Pulmonary artery endothelial cell (primary cell): ENCODE measurements at places on chromosomes 1 and 21. TPM values are rescaled to one million over a fixed set of nuclear protein-coding genes. Genes with fewer than 3 reads are reported as not detected.

RHBG gene
- total RNA-seq: not detected in 2 replicates

OR2T33 gene
- not detected in 2 replicates for total RNA-seq

TAF5L gene
- total RNA-seq: 26.4 and 26.5 TPM in 2 replicates

PEX11B gene
- total RNA-seq: 30.9 and 31.9 TPM in 2 replicates

SLC35A3 gene
- total RNA-seq: 20.8 and 31.0 TPM in 2 replicates

ZMYND12 gene
- 0.28 and 0.40 TPM in 2 replicates for total RNA-seq

GRCh38 chr21:44424608-44425306, 30.6 kb upstream of the LRRC3 start:
- no peak for DNase-seq

DNA sequence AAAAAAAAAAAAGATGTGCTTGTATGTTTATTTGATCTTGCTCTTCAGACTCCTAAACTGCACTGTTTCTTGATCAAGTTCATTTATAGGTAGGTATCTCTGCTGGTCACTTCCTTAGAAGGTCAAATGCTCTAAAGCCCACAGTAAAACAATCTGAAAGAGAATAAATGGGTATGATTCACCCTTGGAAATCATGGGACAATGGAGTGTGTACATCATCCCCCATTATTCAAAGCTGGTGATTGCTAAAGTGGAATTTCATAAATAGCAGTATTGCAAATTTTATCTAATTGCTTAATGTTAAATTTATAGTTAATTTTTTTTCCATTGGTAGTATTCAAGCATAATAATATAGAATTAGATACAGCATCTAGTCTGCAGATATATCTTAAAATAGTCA, 53.4 kb downstream of the MIER1 start:
- no peak for DNase-seq

- no peak for DNase-seq
Observed at GRCh38 chr1:86706018-86706635, 1.8 kb downstream of the SH3GLB1 start.

DNA sequence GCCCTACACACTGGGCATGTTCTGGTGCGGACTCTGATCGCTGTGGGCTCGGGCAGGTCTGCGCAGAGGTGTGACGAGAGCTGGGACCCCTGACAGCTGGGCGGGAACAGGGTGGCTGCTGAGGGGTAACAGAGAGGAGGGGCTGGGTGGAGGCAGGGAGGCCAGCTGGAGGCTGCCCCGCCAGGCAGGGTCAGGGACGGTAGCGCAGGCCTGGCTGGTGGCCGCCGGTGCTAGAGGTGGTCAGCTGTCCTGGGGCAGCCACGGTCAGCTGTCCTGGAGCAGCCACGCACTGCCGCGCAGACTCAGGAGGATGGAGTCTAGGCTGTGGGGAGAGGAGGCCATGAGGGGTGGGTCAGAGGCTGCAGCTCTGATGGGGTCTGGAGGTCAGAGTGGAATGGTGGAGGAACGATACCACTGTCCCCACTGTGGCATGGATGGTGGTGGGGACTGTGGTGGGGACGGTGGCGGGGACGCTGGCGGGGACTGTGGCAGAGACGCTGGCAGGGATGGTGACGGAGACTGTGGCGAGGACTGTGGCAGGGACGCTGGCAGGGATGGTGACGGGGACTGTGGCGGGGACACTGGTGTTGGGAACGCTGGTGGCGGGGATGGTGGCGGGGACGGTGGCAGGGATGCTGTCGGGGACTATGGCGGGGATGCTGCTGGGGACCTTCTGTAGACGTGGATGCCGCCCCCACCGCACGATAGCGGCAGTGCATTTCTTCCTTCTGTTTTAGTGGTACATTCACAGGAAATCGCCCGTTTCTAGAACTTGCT, 21.3 kb upstream of the LRRC3 start:
- no peak for DNase-seq
